ENCODE measurements at places on chromosomes 16 and 17.

DNA sequence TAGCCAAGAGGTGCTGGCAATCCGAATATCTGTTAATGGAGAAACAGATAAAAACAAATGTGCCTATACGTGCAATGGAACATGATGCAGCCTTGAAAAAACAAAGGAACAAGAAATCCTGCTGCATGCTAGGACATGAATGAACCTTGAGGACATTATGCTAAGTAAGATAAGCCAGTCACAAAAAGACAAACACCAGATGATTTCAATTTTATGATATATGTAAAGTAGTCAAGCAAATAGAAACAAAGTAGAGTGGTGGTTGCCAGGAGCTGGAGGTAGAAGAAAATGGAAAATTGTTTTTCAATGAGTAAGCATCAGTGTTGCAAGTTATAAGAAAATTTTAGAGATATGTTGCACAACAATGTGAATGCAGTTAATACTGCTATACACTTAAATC is 409.7 kb upstream of the CDH8 start:
- DNase-seq, result no peak

DNA sequence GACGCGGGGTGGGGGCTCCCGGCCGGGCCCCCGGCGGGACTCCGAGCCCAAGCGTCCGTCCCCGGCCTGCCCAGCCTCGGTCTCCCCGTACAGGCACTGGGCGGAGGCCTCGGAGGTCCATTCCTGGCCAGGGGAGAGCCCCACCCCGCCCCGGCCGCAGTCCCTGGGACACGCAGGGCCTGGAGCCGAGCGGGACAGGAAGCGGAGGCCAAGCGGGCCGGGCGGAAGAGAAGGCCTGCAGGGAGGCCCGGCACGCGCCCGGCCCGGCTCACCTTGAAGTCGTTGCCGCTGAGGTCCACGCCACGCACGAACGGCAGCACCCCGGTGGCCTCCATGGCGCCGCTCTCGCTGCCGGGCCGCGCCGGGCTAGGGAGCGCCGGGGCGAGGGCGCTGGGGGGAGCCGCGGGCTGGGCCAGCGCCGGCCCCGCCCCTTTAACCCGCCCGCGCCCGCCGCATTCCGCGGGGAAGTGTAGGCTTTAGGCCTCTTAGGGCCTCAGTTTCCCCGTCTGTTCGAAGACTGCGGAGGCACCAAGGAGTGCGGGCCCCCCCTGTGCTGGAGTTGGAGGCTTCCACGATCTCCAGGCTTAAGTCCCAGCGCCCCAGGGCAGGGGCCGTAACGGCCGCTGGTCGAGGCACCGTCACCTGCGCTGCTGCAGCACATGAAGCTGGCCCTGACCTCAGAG is at the start of gene FLII:
Gene FLII, minus strand, starts transcription at position 383 of the 683 bp plus-strand sequence. Its CDS starts 48 bp downstream, at position 335.
- no peak for DNase-seq

DNA sequence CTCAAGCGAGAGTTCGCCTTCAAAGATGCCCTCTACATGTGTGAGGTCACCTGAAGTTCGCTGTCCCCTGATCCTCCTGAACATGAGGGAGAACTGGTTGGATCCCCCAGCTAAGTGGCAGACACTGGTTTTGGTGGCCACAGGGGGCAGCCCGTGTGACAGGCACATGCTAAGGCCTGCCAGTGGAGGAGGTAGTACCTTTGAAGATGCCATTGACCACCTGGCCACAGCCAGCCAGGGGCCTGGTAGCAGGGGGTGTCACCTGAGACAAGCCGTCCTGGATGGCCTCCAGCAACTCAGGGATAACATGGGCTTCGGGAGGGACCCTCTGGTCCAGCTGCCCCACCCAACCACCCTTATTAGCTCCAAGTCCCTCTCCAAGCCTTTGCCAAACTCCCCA is 7.3 kb upstream of the ALDH3A1 start:
- DNase-seq, result no peak

DNA sequence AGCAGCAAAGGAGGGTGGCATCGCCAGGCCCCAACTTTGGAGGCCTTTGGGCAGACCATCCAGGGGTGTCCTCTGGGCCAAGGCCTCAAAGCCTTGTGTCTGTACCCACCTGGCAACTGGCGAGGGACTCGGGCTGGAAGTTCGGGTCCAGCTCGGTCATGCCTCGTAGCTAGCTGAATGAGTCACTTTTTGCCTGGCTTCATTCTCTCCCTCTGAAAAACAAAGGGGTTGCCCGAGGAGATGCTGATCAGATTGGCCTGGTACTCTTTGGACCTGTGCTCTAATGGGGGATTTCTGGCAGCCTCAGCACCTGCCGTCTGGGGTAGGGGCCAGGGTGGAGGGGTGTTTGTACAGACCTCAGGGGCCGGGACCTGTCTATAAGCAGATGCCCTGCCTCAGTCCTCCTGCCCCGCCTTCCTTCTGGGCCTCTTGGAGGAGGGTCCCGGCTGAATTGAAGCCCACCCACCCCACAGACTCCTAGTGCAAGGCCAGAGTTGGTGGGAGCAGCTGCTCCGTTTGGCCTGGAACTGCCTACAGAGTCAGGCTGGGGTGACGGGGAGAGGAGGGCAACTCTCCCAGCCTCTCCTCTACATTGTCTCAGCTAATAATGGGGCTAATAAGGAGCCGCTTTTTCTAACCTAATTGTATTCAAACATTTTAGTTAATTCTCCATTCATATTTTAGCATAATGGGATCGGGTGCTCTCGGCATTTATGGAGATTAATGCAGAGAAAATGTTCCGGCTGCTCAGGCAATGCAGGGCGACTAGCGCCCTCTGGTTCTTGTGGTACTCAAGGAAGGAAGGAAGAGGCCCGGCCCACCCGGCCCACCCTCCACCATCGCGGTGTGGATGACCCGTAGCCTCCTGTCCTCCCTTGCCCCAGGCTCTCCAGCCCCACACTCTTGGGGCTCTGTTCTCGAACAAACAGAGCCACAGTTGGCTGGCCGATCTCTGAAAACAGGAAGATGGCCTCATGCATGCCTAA is 21.4 kb upstream of the ABCC3 start:
- no peak for DNase-seq

GRCh38 chr17:73534209-73534909 is 109.9 kb downstream of the SDK2 start:
- DNase-seq, result no peak

DNA sequence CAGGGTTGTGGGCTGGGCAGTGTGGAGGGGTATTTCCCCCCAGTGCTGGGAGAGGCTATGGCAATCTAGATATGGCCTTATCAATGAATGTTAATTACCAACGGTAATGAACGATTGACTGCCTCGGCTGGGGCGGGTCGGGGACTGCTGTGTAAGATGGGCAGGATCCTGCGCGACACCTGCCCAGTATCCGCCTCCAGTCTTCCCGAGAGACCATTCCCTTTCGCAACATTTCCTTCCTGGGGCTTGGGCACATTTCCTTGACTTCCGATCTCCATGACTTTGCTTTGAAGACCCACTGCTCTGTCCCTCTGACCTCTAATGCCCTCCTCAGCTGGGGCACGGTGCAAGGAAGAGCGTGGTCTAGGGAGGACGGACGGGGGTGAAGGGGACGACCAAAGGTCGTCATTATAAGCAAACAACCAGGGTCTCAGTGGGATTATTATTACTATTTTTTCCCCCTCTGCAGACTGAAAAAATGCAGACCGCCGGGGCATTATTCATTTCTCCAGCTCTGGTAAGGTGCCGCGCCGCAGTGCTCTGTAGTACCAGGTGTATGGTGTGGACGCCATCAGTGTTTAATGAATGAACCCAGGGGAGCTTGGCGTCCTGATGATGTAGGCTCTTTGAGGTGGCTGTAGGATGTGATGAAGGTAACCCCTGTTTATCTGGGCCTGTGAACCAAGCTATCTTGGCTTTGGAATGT is 506 bp downstream of the ATP5MC1 start:
- no peak for DNase-seq

- DNase-seq, result no peak
Measured at GRCh38 chr17:76934561-76935320, 66.5 kb downstream of the MGAT5B start.

DNA sequence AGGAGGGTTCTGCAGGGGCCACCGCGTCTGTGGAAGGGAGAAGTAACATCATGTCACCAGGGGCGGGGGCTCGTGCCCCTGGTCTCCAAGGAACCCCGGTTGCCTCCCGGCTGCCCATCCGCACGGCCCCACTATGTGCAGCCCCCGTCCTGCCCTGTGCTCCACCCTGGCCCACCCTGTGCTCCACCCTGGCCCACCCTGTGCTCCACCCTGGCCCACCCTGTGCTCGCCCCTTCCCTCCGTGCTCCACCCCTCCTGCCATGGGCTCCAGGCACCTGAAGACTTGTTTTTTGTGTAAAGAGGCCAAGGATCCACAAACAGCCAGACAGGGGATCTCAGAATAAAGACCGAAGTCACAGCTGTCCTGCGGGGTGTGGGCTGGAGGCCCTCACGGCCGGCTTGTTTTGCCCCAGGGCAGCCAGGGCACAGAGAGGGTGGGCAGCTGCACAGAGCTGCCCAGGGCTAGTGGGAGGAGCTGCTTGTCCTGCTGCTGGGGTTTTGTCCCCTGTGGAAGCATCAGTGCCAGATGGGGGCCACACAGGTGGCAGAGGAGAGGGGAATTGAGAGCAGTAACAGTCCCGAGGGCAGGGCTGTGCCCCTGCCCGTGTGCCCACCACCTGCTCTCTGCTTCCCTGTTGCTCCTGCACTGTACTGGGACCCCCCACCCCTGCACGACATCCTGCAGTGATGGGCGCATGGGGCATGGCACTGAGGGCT is 147.0 kb upstream of the CIBAR2 start:
- DNase-seq, result no peak
